ENCODE measurements at places on chromosomes 16 and 17. TPM values are rescaled to one million over a fixed set of nuclear protein-coding genes. Genes with fewer than 3 reads are reported as not detected.

BICDL2 gene
- total RNA-seq: 0.20 TPM

RAB37 gene
- 6.0 TPM for total RNA-seq

TMEM114 gene
- not detected for total RNA-seq

CORO1A gene
- total RNA-seq: 819 TPM

SLC38A8 gene
- total RNA-seq: not detected

HSD17B2 gene
- total RNA-seq: not detected

Measured in activated T-helper 1 cell treated with anti-CD3 and anti-CD28 coated beads, Interleukin-12 subunit alpha, Interleukin-12 subunit beta, Interleukin-2, Interleukin-4 antibody, amounts not matched to agents 30 ng/mL and 10 ng/mL and 1 ng/mL, durations not matched to agents 14 hours and 24 hours and 36 hours (primary cell).